ENCODE measurements at places on chromosomes 12 and 14.

DNA sequence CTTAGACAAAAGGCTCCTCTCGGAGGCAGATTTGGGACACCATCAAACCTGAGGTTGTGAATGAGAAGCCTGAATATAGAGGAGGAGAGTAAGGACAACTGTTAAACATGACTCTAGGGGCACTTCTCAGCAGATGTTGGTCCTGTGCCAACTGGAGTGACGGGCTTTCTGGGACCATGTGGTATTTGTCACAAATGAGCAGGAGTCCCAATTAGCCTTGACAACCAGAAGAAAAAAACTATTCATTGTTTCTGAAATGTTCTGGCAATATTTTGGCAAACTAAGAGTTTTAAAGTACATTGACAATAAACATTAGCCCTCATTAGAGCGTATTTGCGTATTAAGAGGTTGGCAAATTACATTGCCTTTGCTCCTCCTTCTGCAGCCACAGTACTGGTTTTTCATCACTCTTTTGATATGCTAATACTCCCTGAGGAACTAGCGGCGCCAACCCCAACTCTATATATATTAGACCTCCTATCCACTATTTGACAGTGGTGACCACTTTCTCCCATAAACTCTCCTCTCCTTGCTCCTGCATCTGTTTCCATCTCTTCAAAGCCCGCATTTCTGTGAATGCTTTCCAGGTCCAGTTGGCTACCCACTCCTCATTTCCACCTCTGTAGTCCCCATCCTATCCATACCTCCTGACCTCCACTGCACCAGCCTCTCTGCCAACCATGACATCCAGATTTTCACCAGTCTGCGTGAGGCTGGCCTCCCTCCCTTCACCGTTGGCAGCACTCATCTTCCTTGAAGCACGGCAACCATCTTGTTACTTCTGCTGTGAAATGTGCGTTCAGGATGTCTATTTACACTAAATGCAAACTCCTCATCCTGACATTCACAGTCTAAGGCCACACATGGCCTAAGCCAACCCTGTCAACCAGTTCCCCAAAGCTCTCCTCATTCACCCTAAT lies 100.7 kb downstream of the ZFC3H1 start:
- DNase-seq: no peak

DNA sequence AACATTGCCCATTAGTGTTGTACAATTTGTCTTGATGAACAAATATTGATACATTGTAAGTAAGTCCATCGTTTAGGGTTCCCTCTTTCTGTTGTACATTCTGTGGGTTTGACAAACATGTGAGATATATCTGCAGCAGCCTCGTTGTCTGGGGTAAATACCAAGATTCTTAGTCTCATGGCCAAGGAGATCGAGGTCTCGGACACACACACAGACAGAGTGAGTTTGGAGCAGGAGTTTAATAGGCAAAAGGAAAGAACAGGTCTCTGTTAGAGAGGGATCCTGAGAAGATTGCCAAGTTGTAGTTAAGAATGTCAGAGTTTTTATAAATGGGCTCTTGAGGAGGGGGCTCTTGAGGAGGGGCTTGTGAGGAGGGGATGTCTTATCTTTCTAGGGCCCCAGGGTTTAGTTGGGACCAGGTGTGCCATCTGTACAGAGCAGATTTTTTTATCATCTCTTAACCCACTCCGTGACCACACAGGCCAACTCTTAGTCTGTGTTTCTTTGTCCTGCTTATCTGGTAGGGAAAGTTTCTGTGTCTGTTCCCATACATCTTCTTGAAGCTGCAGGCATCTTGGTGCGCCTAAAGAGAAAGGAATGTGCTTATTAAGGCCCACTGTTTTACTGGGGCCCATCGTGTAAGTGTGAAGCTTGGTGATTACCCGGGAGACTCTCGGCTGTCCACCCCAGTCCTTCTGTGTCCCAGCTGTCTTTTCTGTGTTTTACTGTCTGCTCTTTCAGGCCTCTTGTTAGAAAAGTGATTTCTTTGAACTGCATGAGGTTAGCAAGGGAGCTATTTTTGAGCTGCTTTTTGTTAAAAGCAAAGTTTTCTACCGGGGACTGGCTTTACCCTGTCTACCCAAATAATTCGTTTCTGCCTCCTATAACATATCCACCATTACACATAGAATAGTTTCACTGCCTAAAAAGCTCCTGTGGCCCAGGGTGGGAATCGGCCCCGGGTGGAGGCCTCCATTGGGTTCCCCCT lies 22.4 kb upstream of the CLEC2D start:
- peak; percentile 49 for DNase-seq

GRCh38 chr12:120882055-120882555 lies 22.1 kb downstream of the SPPL3 start:
- no peak for DNase-seq

DNA sequence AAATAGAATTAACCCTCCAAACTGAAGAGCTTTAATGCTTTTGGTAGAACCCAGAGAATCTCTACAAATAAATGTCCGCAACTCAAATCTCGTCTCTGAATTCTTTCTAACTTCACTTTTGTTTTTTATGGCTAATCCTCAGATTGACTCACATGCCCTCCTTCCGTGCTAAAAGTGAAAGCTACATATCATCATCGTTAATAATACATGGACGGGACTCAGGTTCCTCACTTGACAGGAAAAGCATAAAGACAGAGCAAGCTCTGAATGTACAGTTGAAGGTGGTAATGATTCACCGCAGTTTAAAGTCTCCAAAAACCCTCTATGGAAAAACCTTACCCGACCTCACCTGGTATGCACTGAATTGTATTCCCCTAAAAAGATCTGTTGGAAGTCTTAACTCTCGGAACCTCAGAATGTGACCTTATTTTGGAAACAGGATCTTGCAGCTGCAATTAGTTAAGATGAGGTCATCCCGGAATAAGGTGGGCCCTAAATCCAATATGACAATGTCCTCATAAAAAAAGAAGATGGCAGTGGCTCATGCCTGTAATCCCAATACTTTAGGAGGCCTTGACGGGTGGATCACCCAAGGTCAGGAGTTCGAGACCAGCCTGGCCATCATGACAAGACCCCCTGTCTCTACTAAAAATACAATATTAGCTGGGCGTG lies 147.4 kb upstream of the FOXN3 start:
- DNase-seq: no peak

GRCh38 chr14:94773061-94773648 lies 3.2 kb upstream of the GSC start:
- DNase-seq: no peak
